T-helper 1 cell treated with Interleukin-12 subunit alpha and Interleukin-12 subunit beta and Interleukin-4 antibody, amounts not matched to agents 30 ng/mL and 1 ng/mL, for 36 hours (primary cell): ENCODE measurements at places on chromosomes 4 and X. TPM values are rescaled to one million over a fixed set of nuclear protein-coding genes. Genes with fewer than 3 reads are reported as not detected.

MRFAP1 gene
- total RNA-seq: 115 and 116 TPM in 2 replicates

MSL3 gene
- total RNA-seq: 55.2 and 61.3 TPM in 2 replicates

ESX1 gene
- not detected in 2 replicates for total RNA-seq

AWAT1 gene
- total RNA-seq: not detected in 2 replicates

ZNF711 gene
- 0.12 and 0.54 TPM in 2 replicates for total RNA-seq

HOPX gene
- 93.4 and 96.6 TPM in 2 replicates for total RNA-seq

AMBN gene
- not detected in 2 replicates for total RNA-seq

TCEAL6 gene
- not detected in 2 replicates for total RNA-seq

PTCHD1 gene
- not detected in 2 replicates for total RNA-seq

TASL gene
- 12.8 and 15.6 TPM in 2 replicates for total RNA-seq
